ENCODE measurements at places on chromosomes 5 and 9.

- DNase-seq, result no peak
These were observed 13.2 kb downstream of the MACIR start for GRCh38 chr5:103271570-103272289.

DNA sequence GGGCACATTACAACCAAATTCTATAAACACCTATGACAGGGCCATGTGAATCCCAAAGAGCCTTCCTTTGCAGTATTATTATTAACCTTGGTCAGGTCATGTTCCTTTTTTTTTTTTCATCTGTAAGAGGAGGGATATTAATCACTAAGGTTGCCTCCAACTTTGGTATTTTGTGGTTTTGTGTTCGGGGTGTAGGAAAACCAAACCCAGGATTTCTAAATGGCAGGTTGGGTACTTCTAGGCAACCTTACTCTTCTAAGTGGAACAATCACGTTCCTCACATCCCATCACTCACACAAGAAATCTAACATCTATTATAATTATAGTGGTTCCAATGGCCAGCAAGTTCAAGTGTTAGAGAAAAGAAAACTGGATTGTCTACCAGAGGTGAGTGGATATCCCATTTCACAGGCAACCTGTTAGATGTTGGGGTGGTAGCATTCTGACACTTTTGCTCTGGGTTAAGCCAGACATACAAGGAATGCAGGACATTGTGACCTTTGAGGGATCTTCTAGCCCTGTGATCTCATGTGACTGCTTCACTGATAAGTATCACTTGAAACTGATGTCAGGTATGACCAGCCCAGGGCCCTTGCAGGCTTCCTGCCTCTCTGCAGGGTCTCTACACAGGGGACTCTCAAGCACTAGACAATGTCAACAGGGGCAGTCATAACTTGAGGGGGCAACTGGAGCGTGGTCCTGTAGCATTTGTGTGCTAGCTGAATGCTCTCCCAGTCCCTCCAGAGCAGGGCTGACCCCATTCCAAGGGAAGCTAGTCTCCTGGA lies 126.2 kb upstream of the VLDLR start:
- no peak for DNase-seq

- no peak for DNase-seq
These were observed 87.6 kb downstream of the ANKRD55 start for GRCh38 chr5:56145511-56145910.

DNA sequence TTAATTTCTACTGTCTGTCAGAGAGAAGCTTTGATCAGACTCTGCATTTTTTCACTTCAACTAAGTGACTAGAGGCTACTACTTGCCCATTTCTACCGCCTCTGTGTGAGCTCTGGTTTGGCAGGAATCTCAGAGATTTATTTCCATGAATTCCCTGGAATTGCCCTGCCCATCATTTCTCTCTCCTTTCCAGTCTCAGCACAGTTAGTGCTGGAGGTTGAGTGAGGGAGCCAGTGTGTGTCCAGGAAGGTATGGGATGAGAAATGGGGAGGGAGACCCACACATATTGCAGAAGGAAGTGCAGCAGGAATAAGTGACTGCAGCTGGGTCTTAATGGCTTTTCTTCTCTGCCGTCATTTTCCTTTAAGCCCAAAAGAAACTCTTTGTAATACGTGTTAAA lies 443.1 kb upstream of the ZNF462 start:
- DNase-seq, result no peak

GRCh38 chr5:132947671-132948070 lies 15.8 kb downstream of the AFF4 start:
- no peak for DNase-seq

GRCh38 chr5:67090593-67090992 lies 106.0 kb downstream of the CD180 start:
- DNase-seq, result no peak

DNA sequence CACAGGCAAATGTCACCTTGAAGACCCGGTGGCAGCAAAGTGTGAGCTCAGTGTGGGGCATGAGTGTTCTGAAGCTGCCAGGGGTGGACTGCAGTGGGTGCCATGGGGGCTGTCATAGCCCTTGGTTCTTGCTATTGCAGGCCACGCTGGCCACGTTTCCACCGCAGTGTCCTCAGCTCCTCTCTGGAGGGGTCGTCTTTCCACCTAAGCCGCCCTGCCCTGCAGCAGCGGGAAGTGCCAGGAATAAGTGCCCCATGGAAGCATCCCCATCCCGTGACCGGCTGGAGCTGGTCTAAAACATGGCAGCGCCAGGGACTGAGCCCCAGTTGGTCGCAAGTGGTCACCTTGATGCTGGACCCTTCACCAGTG lies 6.9 kb downstream of the OBP2B start:
- no peak for DNase-seq

DNA sequence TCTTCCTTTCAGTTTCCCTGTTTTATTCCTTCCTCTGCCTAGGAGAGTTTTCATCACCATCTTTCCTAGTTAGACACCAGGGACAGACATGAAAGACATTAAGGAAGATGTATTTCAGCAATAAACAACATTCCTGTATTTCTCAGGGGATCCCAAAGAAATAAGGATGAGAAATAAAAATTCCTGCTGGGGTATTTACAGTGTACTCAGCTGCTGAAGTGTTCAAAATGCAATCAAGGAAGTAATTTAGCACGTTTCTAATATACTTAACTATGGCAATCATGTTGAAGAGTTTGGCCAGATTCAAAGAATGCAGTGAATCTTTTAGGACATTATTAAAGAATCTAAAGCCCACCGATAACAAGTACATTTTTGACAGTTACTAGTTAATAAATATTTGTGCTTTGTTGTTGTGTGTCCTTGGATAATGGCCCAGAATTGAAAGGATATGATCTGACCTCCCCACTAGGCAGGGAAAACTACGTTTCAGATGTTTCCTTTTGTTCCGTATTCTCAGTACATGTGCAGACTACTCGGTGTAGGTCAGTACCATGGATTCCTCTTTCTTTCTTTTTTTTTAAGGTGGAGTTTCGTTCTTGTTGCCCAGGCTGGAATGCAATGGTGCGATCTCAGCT lies 46.8 kb downstream of the INIP start:
- no peak for DNase-seq
